Omental fat pad (tissue), 4 donors: ENCODE measurements at places on chromosomes 12 and 14.

- DNase-seq = no peak
These were observed 22.9 kb upstream of the MANSC4 start for GRCh38 chr12:27802936-27803335.

- no peak for DNase-seq
These were observed 300.7 kb downstream of the ADGRD1 start for GRCh38 chr12:131254374-131254773.

GRCh38 chr14:28762955-28763326, 3.6 kb upstream of the FOXG1 start:
- no peak for DNase-seq

GRCh38 chr14:81261176-81261575, 40.4 kb upstream of the GTF2A1 start:
- no peak for DNase-seq

- DNase-seq = no peak
These were observed 8.8 kb downstream of the GPR33 start for GRCh38 chr14:31479027-31479426.

GRCh38 chr14:94386085-94387031, 2.0 kb downstream of the SERPINA1 start:
- no peak for DNase-seq

DNA sequence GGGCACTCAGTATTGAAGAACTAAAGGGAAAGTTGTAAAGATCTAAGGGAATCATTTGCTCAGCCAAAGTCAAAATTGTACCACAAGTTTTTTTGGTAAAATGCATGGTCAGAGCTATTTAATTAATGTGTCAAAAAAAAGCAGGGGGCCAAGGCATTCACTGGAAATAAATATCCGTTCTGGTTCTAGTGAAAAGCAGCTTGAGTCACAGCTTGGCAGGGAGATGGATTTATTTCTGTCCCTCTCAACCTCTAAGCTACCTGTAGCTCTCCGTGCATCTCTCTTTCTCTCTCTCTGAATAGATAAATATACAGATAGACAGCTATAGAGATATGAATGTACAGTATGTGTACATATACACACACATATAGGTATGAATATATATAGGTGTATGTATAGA, 554.4 kb upstream of the TMEM132C start:
- DNase-seq = no peak

- DNase-seq = no peak
These were observed 31.6 kb upstream of the AMIGO2 start for GRCh38 chr12:47111392-47111778.

DNA sequence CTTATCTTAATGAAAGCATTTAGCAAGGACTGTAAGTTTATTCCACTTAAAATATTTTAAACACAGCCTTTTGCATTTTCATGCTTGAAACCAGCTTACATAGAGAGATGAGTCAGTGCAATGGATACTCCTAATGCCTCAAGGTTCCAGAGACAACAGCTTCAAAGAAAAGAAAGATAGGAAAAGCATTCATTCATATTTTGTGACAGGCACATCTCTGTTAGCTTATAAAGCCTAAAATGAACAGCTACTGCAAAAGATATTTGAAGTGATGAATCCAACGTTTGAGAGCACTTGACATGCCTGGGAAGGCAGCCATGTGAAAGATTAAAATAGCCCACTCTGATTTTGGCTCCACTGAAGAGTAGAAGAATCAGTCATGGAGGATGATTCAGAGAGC, 814.5 kb downstream of the RPS29 start:
- DNase-seq = no peak
